ENCODE measurements at places on chromosomes 2 and 18.

GRCh38 chr18:58093311-58093803 lies 49.3 kb downstream of the NEDD4L start:
- no peak for DNase-seq

DNA sequence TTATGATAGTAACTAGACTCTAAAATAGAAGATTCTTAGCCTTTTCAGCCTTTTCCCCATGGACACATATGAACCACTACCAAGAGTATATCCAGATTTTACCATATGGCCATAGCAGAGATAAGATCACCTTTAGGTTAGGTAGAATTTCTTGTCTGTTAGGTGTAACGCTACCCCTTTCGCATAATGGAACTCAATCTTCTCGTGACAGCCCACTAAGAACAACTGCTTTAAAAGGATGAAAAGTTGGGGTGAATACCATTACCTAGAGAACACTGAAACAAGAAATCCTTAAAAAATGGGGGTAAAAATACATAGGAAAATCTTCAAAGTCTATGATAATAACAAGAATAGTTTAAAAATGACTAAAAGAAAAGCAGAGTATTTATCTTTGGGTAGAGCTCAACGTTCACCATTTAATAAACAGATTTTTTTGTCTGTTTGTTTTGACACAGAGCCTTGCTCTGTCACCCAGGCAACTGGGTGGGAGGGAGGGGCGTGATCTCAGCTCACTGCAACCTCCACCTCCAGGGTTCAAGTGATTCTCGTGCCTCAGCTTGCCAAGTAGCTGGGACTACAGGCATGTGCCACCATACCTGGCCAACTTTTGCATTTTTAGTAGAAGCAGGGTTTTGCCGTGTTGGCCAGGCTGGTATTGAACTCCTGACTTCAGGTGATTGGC lies 67.2 kb downstream of the VIL1 start:
- no peak for DNase-seq

DNA sequence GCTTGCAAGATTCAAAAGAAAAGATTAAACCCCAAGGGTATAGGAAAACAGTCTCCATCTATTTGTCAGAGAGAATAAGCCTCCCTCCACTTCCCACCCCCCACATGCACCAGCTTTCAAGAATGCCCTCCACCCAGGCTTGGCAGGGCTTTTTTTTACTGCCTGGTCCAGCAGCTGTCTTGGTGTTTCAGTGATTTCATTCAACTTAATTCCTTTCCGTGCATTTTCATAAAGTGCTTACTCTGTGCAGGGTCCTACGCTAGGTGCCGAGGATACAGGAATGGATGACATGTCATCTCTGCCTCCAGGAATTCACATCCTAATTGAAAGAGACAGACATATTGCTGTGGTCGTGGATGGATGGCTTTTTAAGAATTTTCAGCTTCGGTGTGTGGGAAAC lies 117.9 kb downstream of the LRATD1 start:
- DNase-seq, result no peak

DNA sequence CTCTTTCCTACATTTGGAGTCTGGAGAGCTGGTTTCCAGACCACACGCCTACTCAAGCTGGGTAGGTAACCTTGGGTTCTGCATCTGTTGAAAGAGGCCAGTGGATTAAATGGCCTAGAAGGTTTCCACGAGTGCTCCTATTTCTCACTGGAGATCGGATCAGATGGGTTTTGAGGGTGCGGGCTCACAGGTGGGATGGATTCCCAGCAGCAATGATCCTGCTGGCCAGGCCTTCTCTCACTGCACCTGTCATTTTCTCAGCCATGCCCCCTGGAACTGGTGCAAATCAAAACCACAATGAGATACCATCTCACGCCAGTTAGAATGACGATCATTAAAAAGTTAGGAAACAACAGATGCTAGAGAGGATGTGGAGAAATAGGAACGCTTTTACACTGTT lies 747.5 kb upstream of the RAB6C start:
- DNase-seq, result no peak

- no peak for DNase-seq
These were observed 5.7 kb upstream of the SNED1 start for GRCh38 chr2:240992572-240993291.

GRCh38 chr18:58682429-58683069 lies 11.3 kb downstream of the MALT1 start:
- peak; percentile 62 for DNase-seq

DNA sequence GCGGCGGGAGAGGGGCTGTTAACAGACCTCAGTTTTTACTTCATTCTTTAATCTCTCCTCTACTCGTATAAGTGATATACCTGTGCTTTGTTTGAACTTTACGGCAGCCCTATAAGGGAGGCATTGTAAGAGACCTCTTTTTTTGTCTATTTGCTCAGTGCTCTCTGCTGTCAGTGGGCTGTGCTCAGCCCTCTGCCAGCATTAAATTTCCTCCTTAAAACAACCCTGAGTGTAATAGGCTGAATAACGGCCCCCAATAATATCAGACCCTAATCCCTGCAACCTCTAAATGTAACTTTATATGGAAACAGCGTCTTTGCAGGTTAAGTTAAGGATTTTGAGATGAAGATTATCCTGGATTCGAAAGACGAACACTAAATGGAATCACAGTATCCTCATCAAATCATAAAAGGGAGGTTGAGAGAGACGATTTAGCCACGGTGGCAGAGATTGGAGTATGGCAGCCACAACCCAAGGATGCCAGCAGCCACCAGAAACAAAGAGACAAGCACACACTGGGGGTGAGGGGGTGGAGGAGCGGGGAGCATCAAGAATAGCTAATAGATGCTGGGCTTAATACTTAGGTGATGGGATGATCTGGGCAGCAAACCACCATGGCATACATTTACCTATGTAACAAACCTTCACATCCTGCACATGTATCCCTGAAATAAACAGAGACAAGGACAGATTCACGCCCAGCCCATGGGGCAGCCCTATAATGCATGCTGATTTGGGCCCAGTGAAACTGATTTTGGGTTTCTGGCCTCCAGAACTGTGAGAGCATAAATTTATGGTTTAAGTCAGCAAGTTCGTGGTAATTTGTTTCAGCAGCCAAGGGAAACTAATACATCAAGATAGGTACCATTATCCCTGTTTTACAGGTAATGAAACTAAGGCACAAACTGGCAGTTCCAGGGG lies 894 bp upstream of the FARSB start:
- no peak for DNase-seq

DNA sequence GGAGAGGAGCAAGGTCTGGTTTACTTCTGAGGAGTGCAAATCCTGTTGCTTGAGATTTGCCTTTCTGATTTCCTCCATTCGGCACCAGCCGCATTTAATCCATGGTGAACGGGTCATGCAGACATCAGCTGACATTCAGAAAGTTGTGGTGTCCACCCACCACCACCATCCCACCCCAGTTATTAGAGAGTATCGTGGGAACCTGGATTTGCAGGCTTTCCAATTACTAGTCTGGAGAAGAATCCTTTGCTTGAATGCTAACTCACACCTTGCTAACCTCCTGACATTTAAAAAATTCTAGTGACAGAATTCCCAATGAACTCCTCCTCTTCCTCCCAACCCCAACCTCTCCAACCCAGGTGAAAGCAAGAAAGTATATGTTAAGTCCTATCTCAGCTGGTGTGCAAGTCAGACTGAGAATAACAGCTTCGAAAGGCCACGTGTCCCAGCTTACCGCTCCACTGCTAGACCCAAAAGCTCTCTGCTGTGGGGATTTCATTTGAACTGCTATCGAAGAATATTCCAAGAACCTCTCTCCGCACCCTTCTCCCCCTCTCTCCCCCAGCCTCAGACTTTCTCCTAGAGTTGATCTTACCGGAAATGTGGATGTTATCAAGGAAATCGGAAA lies 17.7 kb downstream of the BCL11A start:
- no peak for DNase-seq

GRCh38 chr2:28333606-28334526 lies 58.8 kb upstream of the FOSL2 start:
- DNase-seq, result no peak

- DNase-seq, result no peak
These were observed 99.5 kb downstream of the RBMS1 start for GRCh38 chr2:160394153-160394552.

GRCh38 chr2:209323738-209324137 lies 100.1 kb upstream of the MAP2 start:
- DNase-seq, result no peak

DNA sequence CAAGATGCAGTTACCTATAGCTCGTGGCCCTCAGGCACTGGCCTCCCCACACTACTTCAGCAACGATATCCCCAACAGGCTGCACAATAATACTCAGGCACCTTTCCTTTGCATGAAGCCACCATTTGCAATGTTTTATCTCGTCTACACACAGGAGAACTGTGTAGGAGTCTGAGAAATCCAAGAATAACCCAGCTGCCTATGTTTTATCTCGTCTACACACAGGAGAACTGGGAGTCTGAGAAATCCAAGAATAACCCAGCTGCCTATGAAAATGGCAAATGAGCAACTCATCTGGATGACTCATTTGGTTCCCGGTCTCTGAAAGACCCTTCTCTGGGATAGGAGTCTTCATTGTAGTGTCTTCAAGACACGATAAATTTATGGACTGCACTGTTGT lies 18.3 kb upstream of the LNPK start:
- DNase-seq, result no peak

- DNase-seq, result no peak
These were observed 609.0 kb downstream of the DCC start for GRCh38 chr18:52948868-52949444.

DNA sequence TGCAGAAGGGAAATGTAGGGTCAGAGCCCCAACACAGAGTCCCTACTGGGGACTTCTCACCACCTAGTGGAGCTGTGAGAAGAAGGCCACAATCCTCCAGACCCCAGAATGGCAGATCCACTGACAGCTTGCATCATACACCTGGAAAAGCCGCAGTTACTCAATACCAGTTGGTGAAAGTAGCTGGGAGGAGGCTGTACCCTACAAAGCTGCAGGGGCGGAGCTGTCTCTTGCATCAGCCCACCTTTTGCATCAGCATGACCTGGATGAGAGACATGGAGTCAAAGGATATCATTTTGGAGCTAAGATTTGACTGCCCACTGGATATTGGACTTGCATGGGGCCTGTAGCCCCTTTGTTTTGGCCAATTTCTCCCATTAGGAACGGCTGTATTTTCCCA lies 237.3 kb downstream of the CALCRL start:
- DNase-seq, result no peak

GRCh38 chr18:22585821-22586220 lies 168.1 kb upstream of the CTAGE1 start:
- DNase-seq, result no peak

- DNase-seq, result no peak
These were observed 556.1 kb downstream of the BCL11A start for GRCh38 chr2:59997371-59997770.

DNA sequence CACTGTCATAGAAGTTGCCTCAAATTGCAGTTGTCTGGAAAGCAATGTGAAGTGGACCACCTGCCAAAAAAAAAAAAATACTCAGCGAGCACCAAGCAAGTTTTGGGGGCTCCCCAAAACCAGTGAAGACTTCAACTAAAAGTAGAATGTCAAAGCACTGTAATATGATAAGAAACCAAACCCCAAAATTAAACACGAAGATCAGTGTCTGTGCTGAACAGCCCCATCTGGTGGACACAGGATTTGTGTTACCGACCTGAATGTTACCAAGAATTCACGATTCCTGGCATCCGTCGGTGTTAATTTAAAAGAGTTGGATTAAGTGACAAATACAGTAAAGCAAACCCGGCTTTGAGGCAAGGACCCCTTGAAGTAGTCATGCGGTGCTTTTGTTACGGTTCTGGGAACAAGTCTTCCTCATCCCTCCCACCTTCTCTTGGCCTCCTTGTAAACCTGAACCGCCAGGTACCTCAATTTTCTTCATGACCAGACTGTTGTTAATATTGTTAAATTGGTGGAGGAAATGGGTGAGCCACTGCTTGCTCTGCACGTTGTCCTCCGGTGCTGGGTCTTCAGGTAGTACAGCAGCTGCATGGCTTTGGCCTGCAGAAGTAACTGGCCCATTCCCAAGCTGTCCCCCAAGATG lies 31.3 kb upstream of the SSB start:
- peak; percentile 50 for DNase-seq

- DNase-seq, result no peak
These were observed 124.8 kb upstream of the GPC1 start for GRCh38 chr2:240310645-240311044.

DNA sequence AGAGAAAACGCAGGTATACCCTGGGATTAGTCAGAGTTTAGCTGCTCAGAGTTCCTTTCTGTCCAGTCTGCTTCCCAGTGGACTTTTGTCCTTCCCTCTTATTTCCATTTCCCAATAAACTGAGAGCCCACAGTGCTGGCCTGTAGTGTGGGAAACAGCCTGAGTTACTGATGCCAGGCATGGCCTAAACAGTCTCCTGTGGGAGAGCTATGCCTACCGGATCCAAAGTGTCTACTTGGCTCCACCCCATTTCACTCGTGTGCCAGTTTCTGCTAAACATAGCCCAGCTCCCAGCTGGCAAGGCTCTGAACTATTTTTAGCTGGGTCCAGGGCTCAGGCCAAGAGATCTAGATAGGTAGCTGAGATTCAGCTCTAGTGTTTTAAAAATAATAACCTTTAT lies 15.6 kb upstream of the PPP1CB start:
- DNase-seq, result peak; percentile 43

DNA sequence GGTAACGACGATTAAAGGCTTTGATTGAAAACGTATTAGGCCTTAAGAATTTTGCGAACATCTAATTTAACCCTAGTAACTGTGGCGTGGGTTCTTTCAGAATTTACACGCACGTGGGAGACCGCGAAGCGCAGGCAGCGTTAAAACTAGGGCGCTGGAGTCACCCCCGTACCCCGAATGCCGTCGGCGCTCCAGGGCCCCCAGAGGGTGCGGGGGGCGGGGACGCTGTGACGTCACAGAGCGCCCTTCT lies 673 bp upstream of the SMCHD1 start:
- no peak for DNase-seq

GRCh38 chr18:46542545-46542944 lies 114.5 kb downstream of the LOXHD1 start:
- DNase-seq, result no peak
